RPMI7951 (cell line): ENCODE measurements at places on chromosomes 7 and 10.

DNA sequence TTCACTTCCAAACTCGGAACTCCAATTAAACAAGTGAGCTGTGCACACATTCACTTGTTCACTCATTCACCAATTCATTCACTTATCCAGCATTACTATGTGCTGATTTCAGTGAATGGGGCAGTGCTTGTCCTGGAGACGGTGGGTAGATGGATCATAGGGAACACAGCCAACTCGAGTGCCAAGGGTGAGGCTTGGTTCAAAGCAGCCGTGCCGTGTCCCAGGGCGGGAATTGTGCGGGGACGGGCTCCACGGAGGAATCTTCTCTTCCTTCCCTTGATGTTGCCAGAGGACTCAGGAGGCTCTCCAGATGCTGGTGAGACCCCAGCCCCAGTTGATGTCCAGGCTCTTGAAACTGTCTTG, 2.9 kb downstream of the SH2D4B start:
- DNase-seq: no peak

DNA sequence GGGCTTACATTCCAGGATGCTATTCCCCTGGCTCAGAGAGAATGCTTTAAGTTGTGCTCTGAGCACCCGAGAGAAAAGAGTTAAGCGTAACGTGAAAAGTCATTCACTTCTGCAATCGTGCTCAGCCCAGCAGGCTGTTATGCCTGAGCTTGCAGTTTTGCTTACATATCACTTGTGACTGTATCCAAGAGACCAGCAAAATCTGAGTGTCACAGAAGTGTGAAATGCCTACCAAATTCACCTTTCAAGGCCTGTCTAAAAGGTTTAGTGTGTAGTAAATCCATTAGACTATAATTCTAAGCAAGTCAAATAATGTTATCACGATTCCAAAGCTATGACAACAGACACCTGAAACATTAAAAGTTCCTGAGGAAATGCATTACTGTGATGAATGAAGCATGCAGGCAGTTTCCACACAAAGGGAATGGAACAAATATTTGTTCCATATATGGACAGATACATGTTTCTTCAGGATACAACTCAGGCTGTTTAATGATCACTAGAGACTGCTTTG, 20.1 kb downstream of the ITGB1 start:
- no peak for DNase-seq

DNA sequence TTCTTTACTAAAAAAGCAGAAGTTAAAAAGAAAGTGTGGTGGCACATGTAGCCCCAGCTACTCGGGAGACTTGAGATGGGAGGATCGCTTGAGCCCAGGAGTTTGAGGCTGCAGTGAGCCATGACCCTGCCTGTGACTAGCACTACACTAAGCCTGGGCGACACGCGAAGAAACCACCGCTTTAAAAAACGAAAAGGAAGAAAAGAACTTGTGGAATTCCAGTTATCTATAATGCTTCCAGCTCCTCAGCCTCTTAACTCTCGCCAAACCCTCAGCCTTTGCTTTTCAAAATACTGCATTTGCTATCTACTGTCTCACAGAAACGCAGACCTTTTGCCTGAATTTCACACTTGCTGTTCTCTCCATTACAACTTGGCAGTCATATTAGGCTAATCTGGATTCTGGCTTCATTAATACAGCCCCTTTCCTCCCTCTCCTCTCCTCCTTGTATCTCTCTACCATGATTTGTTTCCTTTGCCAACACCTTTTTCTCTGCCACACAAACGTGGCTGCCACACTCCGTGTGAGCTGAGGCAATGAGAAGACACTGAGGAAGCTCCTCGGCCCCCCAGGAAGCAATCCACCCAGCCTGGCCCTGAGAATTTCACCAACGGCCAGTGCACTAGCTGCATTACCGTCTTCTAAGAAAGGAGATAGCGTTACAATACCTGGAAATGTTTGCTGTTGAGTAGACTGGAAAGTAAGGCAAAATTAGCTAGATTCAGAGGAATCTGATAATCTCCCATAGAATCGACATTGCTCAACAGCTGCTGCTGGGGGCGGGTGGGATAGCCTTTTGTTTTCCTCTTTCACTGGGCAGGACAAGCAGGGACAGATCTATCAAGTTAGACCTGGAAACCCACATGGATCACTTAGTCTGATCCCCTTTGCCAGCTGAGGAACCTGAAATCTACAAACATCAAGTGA, 37.2 kb downstream of the CALML5 start:
- no peak for DNase-seq

DNA sequence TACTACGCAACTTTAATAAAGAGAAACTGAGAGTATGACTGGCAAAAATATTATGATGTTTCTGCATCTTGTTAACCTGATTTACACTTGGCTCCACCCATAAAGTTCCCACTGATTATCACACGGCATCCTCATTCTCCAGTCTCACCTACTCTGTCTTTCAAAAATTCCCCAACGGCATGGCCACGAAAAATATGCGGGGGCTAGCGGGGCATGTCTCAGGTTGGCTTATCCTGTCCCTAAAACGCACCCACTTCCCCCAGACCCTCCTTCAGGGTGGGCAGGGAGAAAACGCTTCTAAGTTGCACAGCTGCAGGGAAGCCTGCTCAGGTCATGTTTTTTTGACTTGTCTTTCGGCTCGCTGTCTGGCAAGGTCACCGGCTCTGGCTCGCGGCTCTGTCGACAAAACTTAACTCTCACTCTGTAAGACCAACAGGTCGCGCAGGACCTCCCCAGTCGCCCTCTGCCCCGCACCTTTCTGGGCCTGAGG, 3.8 kb downstream of the CDK6 start:
- peak; percentile 7 for DNase-seq

- DNase-seq: no peak
These were observed 225.5 kb downstream of the CHCHD3 start for GRCh38 chr7:132856416-132856815.

- DNase-seq: no peak
These were observed 22.4 kb upstream of the DMTF1 start for GRCh38 chr7:87129848-87130247.

DNA sequence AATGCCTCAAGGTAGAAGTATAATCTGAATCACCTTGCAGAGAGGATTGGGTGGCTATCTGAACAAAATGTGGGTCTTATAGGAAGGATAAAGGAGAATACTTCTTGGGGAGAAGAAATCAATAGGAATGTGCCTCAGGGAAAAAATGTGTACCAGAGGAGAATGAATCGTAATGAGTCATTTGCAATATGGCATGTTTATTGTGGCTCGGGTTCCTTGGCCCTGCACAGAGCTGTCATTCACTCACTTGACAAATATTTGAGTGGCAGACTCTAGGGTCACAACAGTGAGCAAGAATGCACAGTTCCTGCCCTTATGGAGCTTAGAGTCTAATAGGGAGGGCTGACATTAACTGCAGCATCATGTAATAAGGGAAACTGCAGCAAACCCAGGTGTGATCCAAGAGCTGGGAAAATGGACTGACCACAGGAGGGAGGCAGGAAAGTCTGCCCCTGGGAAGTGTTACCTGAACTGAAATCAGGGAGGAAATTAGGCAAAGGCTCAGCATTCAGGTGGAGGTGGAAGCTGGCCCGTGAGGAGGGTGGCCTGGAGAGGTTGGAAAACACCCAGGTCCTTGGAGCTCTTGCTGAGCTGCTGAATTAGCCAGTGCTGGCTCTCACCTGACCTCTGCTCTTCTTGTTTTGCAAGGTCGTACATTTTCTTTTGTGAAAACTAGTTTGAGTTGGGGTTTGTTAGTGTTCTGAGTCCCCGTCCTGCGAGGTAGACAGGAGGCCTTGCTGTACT, 203.9 kb downstream of the FRMD4A start:
- peak; percentile 51 for DNase-seq

DNA sequence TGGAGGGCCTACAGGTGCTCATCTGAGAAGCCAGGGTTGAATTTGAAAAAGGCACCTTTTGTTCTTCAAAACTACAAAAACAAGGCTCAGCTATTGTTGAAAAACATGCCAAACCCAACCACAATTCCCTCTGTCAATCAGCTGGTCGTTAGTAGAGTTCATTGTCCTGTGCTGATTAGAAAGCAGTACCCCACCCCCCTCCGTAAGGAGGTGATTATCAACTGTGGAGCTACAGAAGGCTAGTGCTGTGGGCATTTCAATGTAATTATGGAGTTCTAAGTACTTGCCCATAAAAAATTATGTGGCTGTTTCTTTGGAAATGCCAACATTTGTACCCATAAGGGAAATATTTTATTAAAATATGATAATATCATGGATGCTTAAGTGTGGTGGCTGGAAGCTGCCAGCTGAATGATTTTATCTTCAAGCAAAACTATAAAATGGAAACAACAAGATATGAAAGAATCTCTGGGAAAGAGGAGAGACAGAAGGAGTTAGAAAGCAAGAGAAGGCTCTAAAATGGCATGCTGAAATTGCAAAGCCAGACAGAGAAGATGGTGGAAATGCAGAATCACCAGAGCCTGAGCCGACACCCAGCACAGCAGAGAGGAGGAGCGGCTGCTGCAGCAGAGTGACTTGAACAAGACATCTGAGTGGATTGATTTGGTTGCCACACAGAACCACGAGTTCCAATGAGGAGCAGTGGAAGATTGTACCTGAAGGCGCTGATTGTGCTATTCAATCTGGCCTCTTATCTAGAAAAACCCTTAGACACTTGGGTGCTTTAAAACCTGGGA, 179.5 kb upstream of the LRGUK start:
- no peak for DNase-seq

GRCh38 chr10:102629661-102630614, 14.3 kb upstream of the TRIM8 start:
- peak; percentile 87 for DNase-seq

GRCh38 chr7:47568547-47568946, 13.4 kb downstream of the TNS3 start:
- peak; percentile 95 for DNase-seq

DNA sequence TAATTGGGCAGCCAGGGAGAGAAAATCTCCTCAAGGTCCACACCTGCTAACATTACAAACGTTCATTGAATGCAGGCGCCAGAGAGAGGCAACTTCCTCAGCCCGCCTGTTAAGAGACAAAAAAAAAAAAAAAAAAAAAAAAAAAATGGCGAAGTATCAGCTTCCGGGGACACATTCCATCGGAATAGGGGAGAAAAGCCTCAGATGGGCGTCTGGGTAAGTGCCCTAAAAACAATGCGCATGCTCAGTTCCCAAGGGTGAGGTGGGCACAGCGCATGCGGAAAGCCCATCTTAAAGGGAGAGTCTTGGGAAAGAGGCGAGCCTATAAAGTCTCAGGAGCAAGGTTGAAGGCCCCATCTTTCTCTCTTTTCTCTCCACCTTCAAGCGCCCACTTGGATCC, 1139.7 kb upstream of the CELF2 start:
- DNase-seq: peak; percentile 14
